Urothelium cell line (cell line): ENCODE measurements at places on chromosomes 6 and 20.
A peak's percentile ranks its signal among the peaks of the same experiment; 100 is the strongest.

DNA sequence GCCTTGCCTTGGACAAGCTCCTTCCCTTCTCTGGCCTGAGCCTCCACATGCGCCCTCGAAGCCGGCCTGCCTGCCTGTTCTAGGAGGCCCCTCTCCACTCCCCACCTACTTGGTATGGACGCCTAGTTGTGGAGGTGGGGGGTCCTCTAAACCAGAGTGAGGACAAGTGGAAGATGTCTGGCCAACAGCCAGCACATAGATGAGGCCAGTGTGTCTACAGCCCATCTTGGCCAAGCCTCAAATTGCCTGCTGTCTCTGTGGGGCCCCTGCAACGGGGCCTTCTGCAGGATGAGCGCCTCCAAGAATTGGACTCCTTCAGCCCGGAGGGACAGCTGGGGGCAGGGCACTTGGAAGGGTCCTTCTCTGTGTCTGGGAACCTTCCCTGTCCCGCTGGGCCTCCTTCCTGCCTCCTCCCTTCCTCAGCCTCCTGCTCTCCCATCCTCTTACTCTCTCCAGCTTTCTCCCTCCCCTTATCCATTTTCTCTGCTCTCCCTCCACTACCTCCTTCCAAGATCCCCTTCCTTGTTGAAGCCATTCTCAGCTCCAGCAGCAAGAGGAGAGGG is 1.6 kb downstream of the MDFI start:
- no peak for DNase-seq

DNA sequence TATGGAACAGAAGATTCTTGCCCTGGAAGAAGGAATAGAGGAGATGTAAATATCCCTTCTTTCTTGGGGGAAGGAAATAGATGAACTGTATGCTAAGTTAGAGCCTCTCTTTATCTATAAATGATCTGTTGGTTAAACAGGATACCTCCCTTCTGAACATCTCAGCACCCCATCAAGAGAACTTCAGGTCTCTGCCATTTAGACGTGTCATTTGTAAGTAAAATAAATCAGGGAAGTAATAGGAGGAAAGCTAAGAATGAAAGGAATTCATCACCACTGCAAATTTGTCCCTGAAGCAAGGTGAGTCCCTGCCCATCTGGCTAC is 42.5 kb upstream of the TNFAIP3 start:
- DNase-seq, result no peak

- peak; percentile 61 for DNase-seq
Measured at GRCh38 chr6:83708970-83709747, at the start of gene SNAP91. TSS of gene SNAP91 (minus strand) at chr6:83709101. CDS start at chr6:83707927, 1,174 bp downstream.

DNA sequence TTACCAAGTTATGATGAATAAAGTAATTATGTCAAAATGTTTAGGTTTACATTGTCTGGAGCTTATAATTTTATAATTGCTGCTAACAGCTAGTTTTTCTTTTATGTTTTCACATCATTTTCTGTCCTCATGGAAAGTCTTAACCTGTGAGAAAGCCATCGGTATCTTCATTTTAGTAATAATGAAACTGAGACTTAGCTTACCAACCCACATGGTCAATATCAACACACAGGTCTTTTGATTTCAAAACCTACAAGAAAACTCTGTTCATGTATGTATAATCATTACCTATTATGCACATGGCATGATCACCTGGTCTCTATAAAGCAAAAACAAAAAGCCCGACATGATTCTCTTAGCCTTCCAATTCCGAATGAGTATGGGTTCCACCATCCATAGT is 61.9 kb downstream of the KCNQ5 start:
- no peak for DNase-seq

GRCh38 chr20:64035066-64035932 is 683 bp upstream of the C20orf204 start:
- no peak for DNase-seq

- no peak for DNase-seq
Measured at GRCh38 chr20:18728870-18729224, 84.7 kb upstream of the SCP2D1 start.

- no peak for DNase-seq
Measured at GRCh38 chr6:106739387-106739786, 110.0 kb downstream of the QRSL1 start.

- DNase-seq, result peak; percentile 47
Measured at GRCh38 chr6:128519931-128520435, 416 bp downstream of the PTPRK start.

GRCh38 chr6:107611094-107611810 is 121.3 kb downstream of the SOBP start:
- no peak for DNase-seq

DNA sequence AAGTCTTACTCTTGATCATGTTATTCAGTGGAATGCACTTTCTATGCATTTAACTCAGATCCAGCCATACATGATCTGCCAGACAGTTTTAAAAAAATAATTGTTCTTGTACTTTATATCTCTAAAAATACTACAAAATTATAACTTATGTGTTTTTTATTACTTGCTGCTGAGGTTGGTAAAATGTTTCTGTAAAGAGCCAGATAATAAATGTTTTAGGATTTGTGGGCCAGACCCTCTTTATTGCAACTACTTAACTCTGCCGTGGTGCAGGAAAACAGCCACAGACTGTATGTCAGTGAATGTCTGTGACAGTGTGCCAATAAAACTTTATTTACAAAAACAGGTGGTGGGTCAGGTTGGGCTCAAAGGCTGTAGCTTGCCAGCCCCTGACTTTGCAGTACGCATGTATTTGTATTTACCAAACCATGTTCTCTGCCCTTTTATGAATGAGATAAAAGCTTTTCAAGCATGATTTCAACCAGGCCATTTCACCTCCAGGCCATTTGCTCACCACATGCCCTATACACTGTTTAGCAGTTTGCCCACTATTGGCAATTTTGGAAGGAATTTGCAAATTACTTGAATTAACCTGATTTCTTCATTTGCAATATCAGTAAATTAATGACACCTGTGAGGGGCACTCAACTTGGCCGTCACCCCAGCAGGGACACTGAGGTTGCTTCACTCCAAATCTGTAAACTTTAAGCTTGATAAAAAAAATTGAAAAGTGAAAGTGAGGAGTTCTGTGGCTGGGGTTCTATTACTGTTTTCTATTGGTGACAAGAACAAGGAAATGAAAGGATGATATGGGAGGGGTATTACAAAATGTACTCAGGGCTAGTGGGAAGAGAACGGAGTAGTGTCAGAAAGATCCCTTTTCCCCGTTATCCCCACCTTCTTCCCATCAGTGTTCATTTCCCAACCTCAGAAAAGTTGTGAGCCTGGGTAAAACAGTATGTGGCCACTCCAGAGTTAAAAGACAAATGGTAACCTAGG is 133.4 kb downstream of the CEBPB start:
- DNase-seq, result no peak

GRCh38 chr6:158892266-158892665 is 73.1 kb upstream of the EZR start:
- DNase-seq, result no peak

DNA sequence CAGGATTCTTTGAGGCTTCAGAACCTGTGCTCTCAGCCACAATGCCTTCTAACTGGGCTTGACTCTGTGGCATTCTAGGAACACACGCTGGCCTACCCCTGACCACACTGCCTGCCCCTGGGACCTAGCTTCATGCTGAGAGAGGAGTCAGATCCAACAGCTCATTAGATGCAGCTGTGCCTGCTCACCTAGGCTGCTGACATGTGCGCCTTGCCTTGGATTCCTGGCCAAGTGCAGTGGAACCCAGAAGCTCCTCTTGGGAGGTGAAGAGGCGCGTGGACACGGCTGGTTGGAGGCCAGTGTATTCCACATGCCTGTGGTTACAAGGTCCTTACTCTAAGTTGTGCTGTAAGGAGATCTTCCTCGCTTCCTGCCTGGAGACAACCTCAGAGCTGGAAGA is 24.7 kb upstream of the KCNK16 start:
- DNase-seq, result no peak

GRCh38 chr20:57322476-57322875 is 7.1 kb upstream of the SPO11 start:
- DNase-seq, result no peak

GRCh38 chr6:11072101-11072500 is 21.5 kb upstream of the SMIM13 start:
- no peak for DNase-seq

GRCh38 chr20:38804682-38805501 is 605 bp upstream of the PPP1R16B start:
- no peak for DNase-seq

DNA sequence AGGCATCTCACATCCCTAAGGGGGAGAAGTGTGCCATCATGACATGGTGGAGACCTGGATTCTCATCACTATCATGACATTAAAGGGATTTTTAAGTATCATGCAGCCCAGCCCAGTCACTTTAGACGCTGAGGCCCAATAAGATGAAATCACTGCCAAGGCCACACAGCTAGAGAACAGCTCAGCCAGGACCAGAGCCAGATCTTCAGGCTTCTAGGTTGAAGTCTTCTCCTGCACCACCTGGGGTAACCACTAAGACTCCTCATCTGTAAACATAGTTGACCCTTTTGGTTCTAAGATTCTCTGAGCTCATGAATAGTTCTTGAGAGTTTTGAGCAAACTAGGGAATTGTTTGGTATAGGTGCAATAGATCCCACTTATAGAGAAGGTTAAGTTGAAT is 125.1 kb downstream of the TCP11 start:
- DNase-seq, result no peak

DNA sequence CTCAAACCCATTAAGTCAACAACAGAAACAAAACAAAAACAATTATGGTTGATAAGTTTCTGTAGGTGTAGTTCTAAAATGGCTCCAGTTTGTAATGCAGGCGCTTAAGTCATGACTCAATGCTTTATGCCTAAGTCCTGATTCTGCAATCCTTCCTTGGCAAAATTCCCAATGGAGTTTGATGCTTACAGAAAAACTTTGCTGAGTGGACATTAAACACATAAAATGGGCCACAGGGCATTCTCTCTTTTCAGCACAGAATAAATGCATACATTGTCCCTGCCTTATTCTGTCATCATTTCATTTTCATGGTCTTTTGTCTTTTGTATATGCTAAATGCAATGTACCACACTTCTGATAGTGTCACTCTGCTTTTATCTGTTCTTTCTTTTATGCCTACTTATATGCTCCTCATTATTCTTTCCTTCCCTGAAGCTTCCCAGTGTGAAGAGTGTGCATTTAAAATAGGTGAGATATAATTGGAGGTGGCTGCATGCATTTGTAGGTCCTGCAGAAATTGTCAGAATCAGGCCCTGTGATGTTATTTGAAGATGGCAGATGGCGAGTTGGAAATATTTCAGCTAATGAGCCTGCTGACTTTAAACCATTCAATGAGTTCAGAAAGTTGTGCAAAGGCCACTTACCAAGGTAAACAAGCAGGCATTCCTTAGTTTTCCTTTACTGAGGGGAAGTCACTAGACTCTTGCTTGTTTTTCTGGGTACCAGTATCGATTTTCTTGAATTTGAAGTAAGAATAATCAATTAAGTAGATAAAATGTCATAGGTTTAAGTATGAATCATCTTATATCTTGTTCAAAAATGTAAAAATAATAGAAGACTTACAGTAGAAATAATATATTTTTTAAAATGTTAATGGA is 313.1 kb downstream of the TRDN start:
- no peak for DNase-seq

GRCh38 chr6:109091314-109092024 is 3.2 kb downstream of the SESN1 start:
- DNase-seq, result no peak

- no peak for DNase-seq
Measured at GRCh38 chr6:157374889-157375443, 6.0 kb upstream of the ZDHHC14 start.

DNA sequence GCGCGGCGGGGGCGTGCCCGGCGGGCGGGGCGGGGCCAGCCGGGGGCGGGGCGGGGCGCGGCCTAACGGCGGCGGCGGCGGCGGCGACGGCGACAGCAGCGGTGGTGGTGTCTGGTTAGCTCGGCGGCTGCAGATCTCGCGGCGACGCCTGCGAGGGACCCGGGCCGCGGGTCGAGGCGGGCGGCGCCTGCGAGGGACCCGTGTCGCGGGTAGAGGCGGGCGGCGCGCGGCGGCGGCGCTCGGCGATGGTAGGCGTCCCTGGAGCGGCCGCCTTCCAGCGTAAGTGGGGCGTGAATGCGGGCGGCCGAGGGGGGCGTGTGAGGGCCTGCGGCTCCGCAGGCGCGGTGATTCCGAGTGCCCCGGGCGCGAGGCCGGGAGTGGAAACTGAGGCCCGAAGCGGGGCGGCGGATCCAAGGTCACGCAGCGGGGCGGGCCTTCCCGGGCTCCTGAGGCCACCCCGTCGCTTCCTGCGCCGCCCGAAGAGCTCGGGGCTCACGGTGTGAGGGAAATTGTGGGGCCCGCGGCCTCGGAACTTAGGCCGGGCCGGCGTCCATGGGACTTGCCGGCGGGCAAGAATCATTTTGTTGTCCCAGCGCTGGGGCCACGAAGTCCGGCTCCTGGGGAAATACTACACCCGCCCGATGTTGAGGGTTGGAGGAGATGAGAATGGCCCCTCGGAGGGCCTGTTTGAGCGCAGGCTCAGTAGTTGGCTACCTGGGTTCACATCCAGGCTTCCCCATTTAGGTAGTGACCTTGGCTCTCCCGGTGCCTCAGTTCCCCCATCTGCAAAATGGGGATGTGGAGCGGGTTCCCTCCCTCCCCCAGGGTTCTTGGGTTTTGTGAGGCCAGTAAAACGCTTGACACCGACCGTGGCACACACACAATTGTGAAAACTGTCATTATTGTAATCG is at the start of gene CBFA2T2:
TSS of gene CBFA2T2 (plus strand) at position 74 of the 911 bp plus-strand sequence. CDS start at position 246, 172 bp downstream.
- DNase-seq, result peak; percentile 80

- peak; percentile 10 for DNase-seq
Measured at GRCh38 chr6:74343804-74344203, 647.8 kb downstream of the CD109 start.

GRCh38 chr6:7273709-7274108 is 39.3 kb downstream of the SSR1 start:
- no peak for DNase-seq

DNA sequence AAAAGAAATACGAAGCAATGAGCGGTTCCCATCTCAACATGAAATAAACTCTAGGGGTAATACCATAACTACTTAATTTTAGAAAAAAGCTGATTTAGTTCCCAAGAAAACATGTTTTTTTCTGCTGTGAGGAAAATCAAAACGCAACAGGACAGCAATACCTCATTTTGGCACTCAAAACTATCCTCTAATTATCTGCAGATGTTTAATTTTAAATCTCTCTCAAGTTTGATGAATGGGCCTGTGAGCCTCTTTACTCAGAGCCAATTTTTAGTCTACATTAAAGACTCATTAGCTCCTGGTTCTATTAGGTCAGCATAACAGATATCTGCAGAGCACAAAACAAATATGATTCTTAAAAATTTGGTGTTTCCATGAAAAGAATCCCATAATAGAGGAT is 28.1 kb downstream of the RNF24 start:
- no peak for DNase-seq

- peak; percentile 87 for DNase-seq
Measured at GRCh38 chr6:68634726-68635411, at the start of gene ADGRB3. TSS of gene ADGRB3 (plus strand) at chr6:68635282. CDS start at chr6:68638676, 3,394 bp downstream.

GRCh38 chr6:163380216-163380615 is 34.3 kb upstream of the QKI start:
- DNase-seq, result no peak

DNA sequence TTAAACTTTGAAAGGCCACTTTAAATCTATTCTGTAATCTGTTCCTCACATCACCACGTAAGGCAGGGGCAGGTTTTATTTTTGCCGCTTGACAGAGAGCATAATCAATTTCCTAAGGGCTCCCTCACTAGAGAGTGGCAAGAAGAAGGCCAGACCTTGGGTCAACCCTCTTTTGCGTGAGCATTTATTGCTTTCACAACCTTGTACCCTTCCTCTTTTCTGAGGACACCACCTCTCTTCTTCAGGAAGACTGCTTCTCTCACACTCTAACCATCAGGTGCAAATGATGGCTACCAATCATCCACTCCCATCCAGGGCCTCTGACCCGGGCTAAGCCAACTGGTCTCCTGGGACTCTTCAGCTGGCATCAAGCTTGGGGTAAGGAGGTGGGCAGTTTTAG is 25.2 kb upstream of the QKI start:
- DNase-seq, result no peak
